ENCODE measurements at places on chromosomes 2 and 18.

DNA sequence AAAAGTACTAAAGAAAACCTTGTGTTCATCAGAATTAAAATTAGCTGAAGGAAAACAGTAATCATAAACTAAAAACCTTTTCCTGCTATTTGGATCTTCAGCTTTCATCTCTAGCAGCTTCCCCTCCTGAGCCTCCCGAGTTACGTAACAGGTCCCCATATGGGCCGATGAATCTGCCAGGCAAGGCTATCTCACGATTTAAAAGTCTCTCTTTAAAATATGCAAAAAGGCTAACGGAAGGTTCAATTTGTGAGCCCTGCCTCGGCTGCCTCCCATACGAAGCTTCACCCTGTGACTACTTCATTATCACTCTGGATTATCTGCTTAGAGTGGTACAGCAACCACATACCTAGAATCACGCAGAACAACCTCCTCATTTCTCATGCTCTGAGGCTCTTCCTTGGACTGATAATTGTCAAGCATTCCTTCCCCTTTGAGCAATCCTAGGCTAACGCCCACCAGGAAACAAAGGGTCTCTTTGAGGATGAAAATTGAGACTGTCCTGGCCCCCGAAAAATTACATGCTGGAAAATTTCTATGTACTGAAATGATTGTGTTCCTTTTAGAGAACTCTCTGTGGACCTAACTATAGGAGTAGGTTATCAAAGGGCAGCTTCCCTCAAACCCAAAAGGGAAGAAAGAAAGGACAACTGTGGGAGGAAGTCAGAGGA lies 147.4 kb downstream of the ZEB2 start:
- DNase-seq, result no peak

- peak; percentile 58 for DNase-seq
Observed at GRCh38 chr18:323253-323622, 55.4 kb upstream of the THOC1 start.

DNA sequence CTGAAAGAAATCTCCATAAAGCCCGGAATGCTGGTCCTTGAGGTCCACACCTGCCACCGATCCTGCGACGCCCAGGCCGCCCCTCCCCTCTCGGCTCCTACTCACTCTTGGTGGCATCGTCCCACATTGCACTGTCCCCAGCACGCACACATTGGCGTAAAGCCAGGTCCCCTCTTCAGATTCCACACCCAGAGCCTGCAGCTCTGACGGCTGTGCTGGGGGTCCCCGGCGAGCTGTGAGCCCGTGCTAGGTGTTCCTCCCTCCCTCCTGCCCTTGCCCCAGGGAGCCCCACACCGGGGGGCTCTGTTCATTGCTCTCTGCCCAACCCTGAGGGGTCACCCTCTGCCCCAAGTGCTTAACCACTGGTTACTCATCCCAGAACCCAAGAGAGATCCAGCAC lies 8.5 kb downstream of the TPO start:
- DNase-seq, result no peak

GRCh38 chr2:75074708-75075107 lies 116.3 kb downstream of the POLE4 start:
- no peak for DNase-seq

GRCh38 chr2:96109931-96110511 lies 6.3 kb downstream of the ADRA2B start:
- DNase-seq, result no peak

- DNase-seq, result no peak
Observed at GRCh38 chr18:47995654-47996053, 65.2 kb upstream of the SMAD2 start.

GRCh38 chr2:195477996-195478382 lies 179.0 kb upstream of the SLC39A10 start:
- no peak for DNase-seq

- DNase-seq, result peak; percentile 26
Observed at GRCh38 chr2:173119069-173119807, 43.6 kb downstream of the MAP3K20 start.

DNA sequence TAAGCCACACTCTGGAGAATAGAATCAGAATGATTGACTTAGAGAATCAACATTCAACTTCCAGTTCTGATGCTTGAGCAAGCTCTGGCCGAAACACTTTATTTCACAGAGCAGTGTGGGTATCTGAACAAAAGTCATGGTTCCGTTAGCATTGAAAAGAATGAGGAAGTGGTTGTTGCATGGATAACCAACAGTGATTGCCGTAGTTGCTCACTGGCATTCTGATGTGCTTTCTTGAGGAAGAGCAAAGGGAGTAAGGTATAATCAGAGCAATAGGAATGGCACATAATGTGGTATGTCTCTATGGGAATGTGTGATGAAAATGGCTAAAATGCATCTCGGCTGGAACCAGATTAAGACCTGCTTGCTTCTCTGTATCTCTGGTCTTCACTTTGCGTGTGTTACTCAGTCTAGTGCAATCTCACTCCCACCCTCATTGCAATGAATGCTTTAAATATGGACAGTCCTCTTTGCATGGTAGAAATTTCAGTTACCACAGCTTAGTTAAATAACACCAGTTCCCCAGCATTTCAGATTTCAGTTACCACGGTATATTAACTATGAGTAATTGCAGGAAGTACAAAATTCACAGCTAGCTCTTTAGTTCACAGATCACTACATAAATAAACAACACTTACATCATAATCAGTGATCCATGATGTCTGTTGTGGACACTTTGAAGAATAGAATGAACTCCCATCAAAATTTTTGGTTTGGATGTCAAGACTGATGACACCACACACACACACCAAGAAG lies 7.8 kb upstream of the RAB12 start:
- no peak for DNase-seq

DNA sequence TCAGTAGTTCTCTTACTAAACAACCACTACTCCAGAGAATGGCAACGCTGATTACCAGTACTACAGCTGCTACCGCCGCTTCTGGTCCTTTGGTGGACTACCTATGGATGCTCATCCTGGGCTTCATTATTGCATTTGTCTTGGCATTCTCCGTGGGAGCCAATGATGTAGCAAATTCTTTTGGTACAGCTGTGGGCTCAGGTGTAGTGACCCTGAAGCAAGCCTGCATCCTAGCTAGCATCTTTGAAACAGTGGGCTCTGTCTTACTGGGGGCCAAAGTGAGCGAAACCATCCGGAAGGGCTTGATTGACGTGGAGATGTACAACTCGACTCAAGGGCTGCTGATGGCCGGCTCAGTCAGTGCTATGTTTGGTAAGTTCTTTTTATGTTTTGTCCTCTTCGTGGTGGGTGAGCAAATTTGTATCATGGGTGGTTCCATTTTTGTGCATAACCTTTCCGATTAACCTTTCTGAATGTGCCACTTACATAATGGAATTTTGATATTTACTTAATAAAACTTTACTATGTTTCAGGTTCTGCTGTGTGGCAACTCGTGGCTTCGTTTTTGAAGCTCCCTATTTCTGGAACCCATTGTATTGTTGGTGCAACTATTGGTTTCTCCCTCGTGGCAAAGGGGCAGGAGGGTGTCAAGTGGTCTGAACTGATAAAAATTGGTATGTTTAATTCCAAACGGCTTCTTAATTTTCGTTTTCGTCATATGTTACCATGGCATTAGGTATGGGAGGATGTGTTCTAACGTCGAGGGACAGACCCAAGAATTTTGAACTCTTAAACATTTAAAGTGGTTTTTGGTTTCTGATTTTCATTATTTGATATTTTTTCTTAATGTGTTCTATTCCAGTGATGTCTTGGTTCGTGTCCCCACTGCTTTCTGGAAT lies 1.3 kb downstream of the SLC20A1 start:
- DNase-seq, result no peak

- no peak for DNase-seq
Observed at GRCh38 chr18:43744960-43745745, 467.9 kb upstream of the SYT4 start.

DNA sequence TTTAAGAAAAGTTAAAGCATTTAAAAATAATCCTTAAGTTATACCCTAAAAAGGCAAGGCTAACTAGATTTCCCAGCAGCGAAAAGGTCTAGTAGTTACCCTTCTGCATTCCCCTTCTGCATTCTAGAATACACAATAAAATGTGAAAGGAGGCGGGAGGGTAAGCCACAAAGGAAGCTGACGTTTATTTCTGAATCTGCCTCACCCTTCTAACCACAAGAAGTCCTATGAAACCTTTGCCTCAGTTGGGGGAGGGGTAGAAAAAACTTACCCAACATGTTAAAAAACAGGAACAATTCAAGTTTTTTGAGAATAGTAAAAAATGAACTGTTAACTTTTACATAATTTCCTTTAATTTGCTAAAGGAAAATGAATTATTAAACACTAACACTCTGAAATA lies 11.3 kb downstream of the STK17B start:
- DNase-seq, result peak; percentile 95

GRCh38 chr18:36420826-36421225 lies 123.3 kb downstream of the FHOD3 start:
- peak; percentile 69 for DNase-seq

- no peak for DNase-seq
Observed at GRCh38 chr2:186884587-186884986, 35.6 kb upstream of the ZSWIM2 start.

GRCh38 chr2:127479219-127479825 lies 47.0 kb downstream of the IWS1 start:
- DNase-seq, result peak; percentile 81

DNA sequence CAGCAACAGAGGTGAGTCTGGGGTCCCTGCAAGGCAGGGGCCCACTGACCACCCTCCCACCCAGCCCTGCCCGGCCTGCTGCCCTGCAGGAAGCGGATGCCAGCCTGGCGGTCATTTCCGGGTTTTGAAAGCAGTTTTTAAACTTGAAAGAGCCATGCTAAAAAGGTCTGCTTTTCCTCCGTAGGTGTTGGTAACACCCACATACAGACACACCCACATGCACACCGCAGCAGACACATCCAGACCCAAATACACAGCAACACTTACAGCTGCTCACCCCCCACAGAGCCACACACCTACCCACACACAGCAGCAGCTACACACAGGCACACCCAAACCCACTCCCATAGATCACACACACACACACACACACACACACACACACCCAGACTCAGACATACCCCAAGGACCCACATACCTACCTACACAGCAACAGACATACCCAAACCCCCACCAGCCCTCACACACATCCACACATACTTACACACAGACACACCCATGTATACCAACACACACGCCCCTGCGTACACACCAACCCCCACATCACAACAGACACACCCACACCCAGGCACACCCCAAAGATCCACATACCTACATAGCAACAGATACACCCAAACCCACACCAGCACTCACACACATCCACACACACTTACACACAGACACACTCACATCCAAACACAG lies 7.6 kb downstream of the ZFP36L2 start:
- DNase-seq, result peak; percentile 34

DNA sequence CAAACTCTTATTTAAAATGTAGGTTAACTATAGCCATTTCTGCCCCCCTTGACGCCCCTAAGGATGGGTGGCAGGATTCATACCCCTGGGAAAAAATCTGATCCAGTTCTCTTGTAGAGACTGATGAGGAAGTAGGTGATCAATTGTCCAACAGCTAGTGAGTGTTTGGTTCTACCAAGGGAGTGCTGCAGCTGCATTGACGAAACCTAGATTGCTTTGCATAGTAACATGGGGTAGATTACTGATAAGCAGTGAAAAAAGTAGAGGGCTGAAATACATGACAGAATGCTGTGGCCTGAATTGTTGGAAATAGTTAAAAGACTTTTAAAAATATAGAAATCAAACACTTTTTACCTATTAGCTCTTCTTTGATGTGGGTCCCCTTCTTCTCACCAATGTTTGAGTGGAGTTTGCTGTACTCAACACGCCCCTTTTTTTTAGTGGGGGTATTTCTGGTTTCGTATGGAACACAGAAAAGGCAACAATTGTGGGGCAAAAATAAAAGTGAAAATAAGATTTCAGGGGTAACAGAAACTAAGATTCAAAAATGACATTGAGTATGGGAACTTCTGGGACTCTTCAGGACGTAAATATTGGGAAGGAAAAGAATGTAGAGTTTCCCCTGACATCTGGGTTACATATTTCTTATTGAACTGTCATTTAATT lies 66.2 kb downstream of the MAIP1 start:
- DNase-seq, result no peak

GRCh38 chr2:10717628-10718027 lies 3.8 kb upstream of the ATP6V1C2 start:
- peak; percentile 51 for DNase-seq

DNA sequence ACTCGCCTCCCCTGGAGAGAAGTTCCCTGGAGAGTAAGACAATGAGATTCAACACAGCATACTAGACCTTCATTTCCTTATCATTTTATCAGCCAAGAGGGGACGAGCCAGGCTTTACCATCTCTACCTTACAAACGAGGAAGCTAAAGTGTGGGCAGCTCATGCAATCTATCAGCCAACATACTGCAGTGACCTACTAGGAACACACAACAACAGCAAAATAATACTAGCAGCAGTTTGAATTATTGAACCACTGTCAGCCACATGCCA lies 60.0 kb upstream of the TEX51 start:
- DNase-seq, result no peak

DNA sequence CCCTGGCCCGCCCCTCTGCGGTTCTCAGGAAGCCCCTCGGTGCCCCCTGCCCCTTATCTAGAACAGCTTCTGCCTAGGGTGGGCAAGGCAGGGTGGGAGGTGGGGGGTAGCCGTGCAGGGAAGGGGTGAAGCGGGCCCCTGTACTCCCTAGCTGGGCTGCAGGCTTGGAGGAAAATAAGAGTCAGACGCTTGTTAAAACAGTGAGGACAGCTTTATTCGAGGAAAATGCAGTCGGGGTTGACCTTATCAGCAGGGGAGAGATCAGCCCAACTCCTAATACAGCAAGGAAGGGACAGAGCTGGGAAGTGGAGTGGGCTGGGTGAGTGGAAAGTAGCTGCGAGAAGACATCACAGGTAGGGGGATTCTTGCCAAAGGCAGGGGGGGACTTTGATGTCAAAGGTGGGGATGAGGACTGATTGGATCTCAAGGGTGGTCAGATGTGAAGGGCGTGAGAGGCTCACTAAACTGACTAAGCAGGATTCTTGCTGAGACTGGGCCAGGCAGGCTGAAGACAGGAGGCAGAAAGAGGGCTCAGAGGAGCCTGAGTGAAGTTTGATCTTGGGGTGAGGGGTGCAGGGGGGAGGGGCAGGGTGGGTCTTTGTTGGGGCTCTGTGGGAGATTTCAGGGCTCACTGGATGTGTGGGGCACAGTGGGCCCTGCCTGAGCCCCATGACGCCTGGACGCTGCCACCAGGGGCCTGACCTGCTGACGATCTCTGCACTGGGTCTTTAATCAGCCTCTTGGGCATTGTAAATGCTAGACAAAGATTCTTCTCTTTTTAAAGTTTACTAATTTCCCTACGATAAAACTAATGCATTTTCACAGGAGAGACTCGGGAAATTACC lies 29.9 kb downstream of the HPCAL1 start:
- no peak for DNase-seq

GRCh38 chr2:99700482-99701398 lies 210.9 kb upstream of the REV1 start:
- no peak for DNase-seq

DNA sequence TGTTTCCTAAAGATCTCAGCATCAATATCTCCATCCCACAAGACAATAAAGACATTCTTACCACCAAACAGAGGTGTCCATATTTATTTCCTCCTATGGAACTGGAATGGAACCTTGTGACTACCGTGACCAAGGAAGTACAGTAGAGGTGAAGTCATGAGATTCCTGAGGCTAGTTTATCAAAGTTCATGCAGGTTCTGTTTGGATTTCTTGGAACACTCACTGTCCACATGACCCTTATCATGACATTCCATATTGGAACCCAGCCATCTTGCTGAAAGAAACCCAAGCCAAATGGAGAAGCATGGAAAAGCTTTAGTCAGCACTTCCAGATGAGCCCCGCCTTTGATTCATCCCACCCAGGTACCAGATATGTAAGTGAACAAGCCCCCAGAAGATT lies 516.0 kb upstream of the POU3F3 start:
- DNase-seq, result no peak

- DNase-seq, result peak; percentile 70
Observed at GRCh38 chr2:191358325-191359025, 113.3 kb downstream of the MYO1B start.
